ENCODE measurements at places on chromosomes 5 and 9.

GRCh38 chr5:150272531-150272930 is 17.0 kb downstream of the CAMK2A start:
- DNase-seq = peak; percentile 83

DNA sequence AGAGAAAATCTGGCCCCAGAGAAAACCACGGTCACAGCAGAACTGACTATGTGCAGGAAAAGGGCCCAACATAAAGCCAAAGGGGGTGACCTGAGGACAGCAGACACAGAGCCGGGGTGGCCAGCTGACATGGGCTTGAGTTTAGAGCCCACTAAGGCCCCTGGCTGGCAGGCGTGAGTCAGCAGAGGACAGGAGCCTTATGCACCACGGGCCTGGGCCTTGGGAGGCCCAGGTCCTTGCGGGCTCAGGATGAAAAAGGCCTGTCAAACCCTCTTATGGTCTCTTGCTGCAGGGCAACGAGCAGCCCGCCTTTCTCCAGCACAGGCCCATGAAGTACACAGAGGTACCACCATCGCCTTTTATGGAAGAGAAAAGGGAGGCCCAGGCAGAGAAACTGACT is 19.7 kb downstream of the STK10 start:
- DNase-seq = no peak

GRCh38 chr5:157502143-157502647 is 42.2 kb downstream of the NIPAL4 start:
- no peak for DNase-seq

DNA sequence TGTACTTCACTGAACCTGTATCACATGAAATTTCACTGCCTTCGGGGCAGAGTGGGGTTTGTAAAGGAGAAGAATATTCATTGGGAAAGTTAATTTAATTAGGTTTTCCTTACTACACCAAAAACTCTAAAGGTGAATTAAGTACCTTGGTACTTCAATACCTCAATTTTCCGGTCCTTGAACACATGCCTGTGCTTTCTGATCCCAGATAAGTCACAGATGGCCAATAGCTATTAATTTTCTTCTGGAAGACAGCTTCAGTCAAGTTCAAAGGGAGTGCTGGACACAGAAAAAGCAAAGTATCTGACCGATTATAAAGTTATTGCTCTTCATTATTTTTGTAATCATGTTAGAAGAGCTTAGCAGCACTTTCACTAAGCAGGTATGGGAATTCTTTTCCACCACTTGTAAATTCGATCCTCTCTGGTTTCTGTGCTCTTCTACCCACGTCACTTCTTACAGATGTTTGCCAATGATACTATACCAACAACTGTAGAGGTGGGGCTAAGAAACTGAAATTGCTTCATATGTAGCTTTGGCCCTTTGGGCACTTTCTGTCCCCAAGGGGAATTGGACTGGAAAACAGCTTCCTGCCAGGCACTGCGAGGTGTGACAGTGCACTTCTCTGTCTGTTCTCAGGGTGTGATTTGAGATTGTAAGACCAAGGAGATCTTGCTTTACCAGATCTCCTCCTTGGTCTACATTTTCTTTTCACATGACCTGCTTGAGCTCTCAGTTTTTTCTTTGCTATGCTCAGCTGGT is 164.0 kb downstream of the CCDC192 start:
- peak; percentile 32 for DNase-seq

- DNase-seq = no peak
These were observed 126.1 kb downstream of the NPR3 start for GRCh38 chr5:32837211-32837610.

All from NCI-H2171 treated with DMSO at 0.1 percent for 48 hours (cell line).